NCI-H187 (cell line): ENCODE measurements at places on chromosomes 5 and 9.

DNA sequence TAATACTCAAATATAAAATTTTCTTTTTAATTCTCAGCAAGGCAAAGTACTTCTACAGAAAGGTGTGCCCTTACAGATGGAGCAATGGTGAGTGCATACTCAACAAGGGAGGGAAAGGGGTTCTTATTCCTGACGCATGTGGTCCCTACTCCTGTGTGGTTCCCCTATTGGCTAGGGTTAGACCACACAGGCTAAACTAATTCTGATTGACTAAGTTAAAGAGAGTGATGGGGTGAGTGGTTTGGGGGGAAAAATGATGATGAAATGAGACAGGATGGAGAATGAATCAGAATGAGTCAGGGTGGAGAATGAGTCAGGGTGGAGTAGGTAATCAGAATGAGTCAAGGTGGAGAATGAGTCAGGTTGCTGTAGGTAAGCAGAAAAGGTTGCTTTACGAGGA lies 22.9 kb upstream of the HMGCS1 start:
- no peak for DNase-seq

GRCh38 chr5:83973925-83974815 lies 253.5 kb upstream of the HAPLN1 start:
- no peak for DNase-seq

DNA sequence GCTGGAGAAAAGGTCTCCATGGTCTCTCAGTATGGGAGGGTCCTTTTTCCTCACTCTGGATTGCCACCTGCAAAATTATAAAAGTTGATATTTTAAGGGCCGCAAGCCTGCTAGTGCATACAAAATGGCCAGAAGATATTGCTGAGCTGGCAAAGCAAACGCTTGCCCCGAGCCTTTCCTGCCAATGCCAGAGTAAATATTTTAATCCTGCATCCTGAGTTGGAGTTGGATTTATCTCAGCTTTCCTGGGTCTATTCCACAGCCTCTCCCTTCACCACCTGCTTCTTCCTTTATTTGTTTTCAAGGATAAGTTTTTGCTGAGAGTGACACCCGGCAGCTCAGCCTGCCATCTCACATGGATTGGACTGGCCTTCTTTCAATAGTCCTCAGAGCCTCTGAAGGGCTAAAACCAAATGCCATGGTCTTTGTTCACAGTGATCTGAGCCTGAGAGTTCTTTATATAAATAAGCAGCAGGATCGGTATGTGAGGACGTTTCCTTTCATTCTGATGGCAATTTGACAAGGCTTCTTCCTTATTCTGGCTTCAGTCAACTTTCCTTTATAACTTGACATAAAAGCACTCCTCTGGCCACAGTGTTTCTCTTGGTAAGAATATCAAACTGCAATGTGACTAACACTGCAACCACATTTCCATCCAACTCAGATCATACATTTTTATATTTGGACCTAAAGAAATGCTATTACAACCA lies 170.1 kb downstream of the ADAMTS12 start:
- no peak for DNase-seq

DNA sequence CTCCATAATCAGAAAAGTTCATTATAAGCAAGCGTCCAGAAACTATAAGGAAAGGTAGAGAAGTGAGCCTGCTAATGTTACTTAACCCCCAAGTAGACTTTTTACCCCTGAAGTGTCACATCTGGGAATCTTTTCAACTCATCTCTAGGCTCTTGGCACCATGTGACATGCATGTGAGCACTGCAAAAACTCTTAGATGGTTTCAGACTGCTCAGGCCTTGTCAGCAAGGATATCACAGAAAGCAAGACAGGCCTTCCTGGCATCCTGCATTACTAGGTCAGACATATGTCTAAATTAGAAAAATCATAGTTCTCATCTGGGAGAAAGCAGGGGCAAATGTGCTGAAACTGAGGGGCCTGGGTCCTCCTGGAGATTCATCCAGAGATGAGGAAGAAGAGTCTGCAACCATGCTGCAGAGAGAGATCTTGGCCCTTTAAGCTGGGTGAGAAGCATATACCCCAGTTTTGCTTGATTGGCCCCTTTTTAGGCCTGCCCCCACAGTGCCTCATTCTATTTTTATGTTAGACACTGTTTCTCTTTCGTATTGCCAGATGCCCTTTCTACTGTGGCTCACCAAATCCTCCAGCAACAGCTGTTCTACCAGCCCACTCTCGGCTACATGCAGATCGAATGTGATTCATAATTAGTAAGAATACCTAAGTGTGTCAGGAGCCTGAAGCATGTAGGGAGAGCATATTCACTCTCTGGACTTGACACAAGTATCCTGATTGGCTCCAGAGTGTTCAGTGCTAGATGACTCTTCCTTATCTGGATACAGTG lies 19.0 kb downstream of the TMEM8B start:
- no peak for DNase-seq

DNA sequence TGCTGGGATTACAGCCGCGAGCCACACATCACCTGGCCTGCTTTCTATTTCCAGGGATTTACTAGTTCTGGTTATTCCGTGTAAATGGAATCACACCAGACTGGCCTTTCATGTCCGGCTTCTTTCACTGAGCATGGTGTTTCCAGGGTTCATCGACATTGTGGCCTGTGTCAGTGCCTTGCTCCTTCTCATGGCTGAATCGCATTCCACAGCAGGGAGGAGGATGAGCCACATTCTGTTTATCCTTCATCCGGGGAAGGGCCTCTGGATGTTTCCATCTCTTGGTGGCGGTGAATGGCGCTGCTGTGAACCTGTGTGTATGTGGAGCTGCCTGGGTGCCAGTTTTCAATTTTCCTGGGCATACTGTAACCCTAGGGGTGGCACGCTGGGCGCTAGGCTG lies 58.7 kb upstream of the RNU6ATAC start:
- DNase-seq = no peak

- DNase-seq = no peak
These were observed 2.6 kb upstream of the RFX3 start for GRCh38 chr9:3528451-3528850.

GRCh38 chr5:122151640-122152039 lies 22.3 kb downstream of the ZNF474 start:
- no peak for DNase-seq

GRCh38 chr9:122888480-122888879 lies 16.7 kb downstream of the RC3H2 start:
- no peak for DNase-seq

DNA sequence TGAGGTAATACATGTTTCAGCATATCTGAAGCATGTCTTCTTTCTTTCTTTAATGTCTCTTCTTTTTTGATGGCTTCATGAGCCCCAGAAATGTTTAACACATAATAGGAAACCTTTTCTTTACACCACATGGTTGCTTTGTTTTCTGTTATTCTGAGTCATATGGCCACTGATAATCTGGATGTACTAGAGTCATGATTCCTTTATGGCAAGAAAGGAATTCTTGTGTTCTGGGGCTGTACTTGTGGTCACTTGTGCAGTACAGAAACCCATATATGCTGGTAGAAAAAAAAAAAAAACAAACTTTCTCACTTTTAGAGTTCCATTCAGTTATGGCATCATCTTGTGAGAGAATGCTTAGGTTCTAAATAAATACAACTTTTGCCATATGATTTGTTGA lies 1669.3 kb upstream of the CDH9 start:
- DNase-seq = no peak

- no peak for DNase-seq
These were observed at the start of gene ADAMTS2 for GRCh38 chr5:179345433-179346321. TSS of gene ADAMTS2 (minus strand) at chr5:179345461. CDS start at chr5:179345328, 133 bp downstream.

- DNase-seq = no peak
These were observed 140.1 kb downstream of the CEMIP2 start for GRCh38 chr9:71628247-71628646.

GRCh38 chr5:55821731-55822512 lies 29.2 kb upstream of the IL31RA start:
- DNase-seq = no peak

DNA sequence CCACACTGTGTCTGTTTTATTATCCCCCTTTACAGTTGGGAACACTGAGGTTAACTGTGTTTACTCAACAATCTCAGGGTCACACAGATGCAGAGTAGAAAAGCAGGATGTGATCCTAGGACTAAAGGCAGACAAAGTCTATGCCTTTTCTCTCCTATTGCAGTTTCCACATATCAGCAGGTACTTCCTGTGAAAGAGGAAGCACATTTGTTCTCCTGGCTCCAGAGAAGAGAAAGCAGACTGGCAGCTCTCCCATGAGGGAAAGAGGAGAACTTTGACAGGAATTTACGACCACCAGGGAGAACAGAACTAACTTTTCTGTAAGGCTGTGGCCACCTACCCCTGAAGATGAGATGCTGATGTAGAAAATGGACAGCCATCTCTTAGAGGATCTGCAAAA lies 84.2 kb upstream of the TNC start:
- no peak for DNase-seq

DNA sequence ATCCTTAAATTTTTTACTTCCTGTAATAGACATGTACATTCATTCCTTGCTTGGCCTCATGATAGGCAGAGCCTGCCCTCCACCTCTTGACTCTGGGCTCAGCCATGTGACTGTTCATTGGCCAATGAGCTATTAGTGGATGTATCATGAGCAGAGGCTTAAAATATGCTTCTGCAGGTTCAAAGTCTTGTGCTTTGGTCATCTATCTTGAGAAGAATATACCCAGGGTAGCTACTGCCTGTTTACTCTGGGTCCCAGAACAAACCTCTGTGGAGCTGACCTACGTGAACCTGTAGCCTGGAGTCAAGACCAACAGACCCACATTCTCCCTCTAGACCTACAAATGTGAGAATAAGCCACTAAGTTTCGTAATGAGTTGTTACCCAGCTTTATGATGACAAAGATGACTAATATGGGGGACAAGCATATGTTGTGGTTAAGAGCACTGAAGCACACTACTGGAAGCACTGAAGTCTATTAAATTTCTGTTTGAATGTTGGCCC lies 244.4 kb downstream of the MAST4 start:
- DNase-seq = no peak
